PC-3 (cell line): ENCODE measurements at places on chromosomes 16 and 17. TPM values are rescaled to one million over a fixed set of nuclear protein-coding genes. Genes with fewer than 3 reads are reported as not detected.

DNA sequence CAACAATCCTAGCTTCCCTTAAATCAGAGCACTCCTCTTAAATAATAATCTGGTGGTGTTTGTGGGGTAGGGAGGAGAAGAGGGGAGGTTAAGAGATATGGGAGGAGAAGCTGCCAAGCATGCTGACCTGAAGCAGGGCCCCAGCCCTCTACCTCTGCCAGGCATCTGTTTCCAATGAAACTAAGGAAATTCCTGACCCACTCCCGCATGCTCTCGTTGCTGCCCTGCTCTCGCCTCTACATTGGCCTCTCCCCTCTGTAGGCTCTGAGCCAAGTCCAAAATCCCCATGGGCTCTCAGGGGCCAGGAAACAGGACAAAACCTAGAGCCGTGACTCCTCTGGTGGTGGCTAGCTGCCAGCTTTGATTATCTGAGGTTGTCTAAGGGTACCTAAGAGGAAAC is 559.5 kb upstream of the CDH11 start:
- no peak overlapping the region for H3K27ac ChIP-seq
- no peak for DNase-seq
- no peaks in the 10 kb centered on the region for H3K36me3 ChIP-seq
- H3K4me3 ChIP-seq = no peak overlapping the region
- no peaks in the 10 kb centered on the region for H3K27me3 ChIP-seq

DNA sequence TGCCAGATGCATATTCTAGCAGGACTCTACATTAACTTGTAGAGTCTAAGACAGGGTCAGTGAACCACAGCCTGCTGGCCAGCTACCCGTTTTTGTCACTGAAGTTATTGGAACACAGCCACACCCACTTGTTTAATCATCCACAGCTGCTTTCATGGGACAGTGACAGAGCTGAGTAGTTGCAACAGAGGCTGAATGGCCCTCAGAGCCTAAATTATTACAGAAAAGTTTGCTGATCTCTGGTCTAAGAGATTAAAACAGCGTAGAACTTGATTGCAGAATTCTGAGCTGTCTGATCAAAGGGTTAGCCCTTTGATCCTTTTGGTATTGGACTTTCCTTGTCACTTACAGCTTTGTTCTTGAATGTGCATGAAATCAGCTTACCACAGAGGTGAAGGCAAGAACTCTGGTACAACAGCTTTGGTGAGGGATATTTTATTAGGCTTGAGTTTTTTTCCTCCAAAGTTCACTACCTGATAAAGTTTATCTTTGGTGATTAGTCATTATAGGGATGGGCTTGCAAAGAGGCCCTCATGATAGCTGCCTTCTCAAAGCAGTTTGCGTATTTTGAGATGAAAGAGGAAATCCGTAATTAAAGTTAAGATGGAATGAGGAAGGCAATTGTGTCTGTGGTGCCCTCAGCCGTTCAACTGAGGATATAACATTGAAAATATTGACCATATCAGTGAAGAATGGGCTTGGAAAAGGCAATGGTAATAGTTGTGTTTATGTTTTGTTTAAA is 23.6 kb downstream of the ALDH3A2 start:
- no peaks in the 10 kb centered on the region for H3K27me3 ChIP-seq
- peaks cover 20% of the 10 kb centered on the region for H3K36me3 ChIP-seq
- H3K4me1 ChIP-seq = peaks cover 12% of the 10 kb centered on the region

- H3K27me3 ChIP-seq = peaks cover 9% of the 10 kb centered on the region; the same call in 1 of the 2 replicates
- H3K4me3 ChIP-seq = no peak overlapping the region
- H3K4me1 ChIP-seq = no peaks in the 10 kb centered on the region
- DNase-seq = peak; percentile 10
- H3K36me3 ChIP-seq = no peaks in the 10 kb centered on the region
- no peak overlapping the region for H3K27ac ChIP-seq
Measured at GRCh38 chr17:10067446-10068143, 130.8 kb downstream of the GAS7 start.

DNA sequence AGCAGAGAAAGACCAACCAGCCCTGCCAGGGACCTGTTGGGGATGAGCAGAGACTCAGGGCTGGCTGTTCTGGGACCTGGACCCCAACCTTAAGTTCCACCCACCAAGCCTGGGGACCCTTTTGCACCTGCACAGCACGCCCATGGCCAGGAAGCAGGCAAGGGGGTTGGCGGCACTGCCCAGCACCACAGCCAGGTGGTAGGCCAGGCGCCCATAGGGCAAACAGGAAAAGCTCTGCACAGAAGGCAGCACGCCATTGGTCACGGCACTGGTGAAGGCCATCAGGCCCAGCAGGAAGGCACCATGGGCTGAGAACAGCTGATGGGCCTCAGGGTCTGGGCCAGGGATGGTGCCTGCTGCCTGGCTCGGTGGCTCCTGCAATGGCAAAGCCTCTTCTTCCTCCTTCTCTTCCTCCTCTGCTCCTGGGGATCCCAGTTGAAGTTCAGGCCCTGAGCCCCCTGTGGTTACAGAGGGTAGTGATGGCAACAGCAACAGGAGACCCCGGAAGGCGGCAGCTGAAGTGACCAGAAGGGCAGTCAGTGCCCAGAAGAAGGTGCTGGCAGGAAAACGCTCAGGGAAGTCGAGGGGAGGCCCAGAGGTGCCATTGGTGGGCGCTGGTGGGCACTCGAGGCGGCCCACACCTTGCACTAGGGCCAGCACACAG is 1.7 kb downstream of the SLC52A1 start:
- DNase-seq = no peak
- no peak overlapping the region for H3K4me3 ChIP-seq
- H3K27me3 ChIP-seq = no peaks in the 10 kb centered on the region
- no peak overlapping the region for H3K27ac ChIP-seq

DHODH gene
- 10.6 and 11.1 TPM in 2 replicates for total RNA-seq

DNA sequence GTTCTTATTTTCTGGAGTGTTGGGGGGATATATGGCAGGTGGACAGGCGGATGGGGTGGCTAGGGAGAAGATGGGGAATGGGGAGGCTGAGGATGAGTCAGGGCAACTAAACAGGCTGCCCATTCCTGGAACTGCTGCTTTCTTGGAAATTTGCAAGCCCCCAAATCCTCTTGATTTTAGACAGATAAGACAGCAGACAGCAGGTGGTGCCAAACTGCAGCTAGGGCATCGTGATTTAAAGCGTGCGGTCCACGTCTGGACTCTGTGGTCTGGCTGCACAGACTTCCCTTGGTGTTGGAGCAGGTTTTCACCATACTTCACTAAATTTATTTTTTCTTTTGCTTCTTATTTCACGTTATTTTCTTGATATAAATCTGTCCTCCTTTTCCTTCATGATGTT is 10.9 kb upstream of the KRT24 start:
- H3K27me3 ChIP-seq = no peaks in the 10 kb centered on the region
- H3K4me3 ChIP-seq = no peak overlapping the region
- no peak overlapping the region for H3K27ac ChIP-seq
- H3K4me1 ChIP-seq = no peaks in the 10 kb centered on the region
- no peak for DNase-seq

PPY gene
- not detected in 2 replicates for total RNA-seq
